ENCODE measurements at places on chromosomes 13 and 19.

DNA sequence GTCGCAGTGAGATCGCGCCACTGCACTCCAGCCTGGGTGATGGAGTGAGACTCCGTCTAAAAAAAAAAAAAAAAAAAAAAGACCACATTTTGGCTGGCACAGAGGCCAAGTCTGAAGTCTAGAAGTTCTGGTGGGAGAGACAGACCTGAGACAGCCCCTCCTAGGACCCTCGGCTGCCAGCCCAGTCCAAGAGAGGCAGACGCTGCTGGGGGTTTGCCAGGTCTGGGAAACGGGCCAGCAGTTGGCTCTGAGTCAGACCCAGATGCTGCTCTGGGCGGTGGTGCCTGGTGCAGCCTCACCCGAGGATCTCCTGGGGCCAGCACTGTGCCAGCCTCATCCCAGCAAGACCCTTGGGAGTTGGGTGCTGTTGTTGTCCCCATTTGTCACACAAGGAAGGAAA, 5.8 kb downstream of the FCHO1 start:
- DNase-seq = no peak

DNA sequence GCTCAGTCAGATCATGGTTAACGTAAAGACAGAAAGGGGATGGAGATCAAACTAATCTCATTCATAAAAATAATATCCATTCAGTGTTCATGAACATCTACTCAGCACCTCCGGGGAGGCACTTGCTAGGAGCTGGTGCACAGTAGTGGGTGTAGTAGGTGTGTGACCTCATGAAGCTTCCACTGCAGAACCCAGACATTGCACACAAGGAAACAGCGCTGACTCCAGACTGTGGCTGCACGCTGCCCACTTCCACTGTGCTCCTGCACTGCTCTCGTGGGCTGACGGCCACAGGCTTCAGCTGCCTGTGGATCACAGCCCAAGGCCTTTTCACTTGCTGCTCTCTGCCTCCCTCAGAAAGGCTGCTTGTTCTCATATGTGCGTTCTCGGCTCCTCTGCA, 214.4 kb upstream of the ZNF507 start:
- no peak for DNase-seq

- DNase-seq = no peak
Measured at GRCh38 chr13:113650275-113650674, 7.7 kb downstream of the ATP4B start.

DNA sequence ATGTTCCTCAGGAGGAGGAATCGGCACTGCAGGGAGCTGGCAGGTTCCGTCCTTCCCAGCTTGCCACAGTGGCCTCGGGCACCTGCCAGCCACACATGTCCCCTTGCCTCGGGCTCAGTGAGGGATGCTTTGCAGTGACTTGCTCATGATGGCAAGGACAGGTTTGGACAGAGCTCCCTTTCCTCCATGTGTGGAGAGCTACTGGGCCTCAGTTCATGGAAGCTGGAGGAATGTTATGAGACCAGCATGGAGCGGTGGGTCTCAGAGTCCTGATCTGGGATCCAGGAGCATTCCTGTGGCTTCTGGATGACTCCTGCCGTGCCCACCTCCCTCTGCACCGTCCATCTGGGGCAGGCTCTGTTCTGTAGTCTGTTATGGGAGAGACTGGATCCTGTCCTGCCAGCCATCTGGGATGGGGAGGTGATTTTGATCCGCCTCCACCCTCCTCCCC, 59.2 kb downstream of the SIPA1L3 start:
- DNase-seq = no peak

GRCh38 chr13:46639033-46639981, 86.3 kb downstream of the LRCH1 start:
- no peak for DNase-seq

DNA sequence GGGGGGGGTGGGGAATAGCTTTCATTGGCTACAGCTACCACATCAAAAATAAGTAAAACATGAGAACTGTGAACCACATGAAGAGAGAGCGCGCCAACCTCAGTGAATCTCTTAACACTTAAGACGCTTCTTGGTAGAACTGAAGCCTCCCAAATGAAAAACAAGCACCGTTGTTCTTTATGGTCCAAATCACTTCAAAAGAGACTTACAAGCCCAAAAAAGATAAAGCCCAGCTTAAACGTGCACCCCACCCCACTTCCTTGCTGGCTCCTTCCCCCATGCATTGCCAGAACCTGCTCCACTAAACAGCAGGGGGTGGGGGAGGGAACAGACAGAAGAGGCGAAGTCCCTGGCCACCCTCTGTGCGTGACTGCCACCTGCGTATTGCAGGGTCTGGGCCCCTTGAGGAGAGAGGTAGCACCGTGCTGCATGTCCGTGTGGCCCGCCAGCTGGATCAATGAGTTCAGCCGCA, 479.1 kb downstream of the FOXO1 start:
- no peak for DNase-seq

DNA sequence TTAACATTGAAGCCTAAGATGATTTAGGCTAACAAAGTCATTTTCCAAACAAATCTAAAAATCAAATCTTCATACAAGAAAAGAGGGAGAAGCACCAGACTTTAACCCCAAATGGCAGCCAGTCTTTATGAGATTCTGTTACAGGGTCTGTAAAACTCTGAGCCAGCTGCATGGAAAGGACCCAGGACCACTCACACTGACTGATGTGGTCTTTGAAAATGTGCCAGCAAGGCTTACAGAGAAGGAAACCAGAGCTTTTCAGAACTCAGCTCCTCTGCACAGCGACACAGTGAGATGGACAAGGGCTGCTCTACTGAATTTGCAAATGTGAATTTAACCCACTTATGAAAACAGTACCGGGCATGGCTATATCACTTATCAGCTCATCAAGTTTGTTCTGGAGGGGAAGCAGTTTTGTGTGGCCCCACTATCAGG, 98.8 kb upstream of the SERP2 start:
- DNase-seq = no peak

DNA sequence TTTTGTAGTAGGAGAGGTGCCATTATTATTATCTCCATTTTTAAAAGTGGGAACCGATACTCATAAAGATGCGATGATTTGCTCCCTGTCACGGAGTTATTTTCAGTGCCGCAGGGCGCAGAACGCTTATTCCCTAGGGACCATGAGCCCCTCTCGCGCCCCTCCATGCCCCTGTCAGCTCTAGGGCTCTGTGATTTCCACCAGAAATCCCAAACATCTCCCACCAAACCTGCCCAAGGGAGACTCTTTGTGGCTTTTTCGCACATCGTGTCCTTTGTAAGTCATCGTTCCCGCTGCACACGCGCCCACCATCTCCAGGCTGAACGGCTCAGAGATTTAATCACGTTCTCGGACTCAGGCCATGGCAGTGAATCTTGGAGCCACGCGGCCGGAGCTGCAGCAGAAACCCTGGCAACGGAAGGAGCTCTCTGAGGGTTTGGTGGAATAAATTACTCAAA, 105.1 kb downstream of the DNAJC15 start:
- DNase-seq = no peak

DNA sequence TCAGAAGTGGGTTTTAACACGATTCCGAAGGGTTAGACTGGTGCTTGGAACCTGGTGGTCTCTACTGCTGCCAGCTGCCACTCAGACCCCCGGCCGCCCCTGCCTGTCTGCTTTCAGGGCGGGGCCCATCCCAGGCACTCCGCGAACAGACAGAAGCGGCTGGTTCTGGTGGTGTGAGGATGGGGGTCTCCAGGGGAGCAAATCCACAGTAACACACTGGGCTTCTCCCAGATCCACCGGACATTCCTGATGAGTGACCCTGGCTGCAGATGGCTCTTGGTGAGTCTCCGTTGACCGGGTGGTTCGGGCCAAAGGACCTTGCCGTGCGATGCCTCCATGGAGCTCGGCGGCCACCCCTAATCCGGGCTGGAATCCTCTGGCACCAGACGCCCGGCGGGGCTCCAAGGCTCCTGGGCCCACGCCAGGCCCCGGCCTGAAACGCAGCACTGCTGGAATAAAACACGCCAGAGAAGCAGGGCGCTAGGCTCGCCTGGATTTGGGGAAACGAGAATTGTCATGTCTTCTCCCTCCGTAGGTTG, 2.1 kb upstream of the PTBP1 start:
- DNase-seq = no peak

GRCh38 chr13:77184455-77184854, 142.4 kb downstream of the MYCBP2 start:
- no peak for DNase-seq
